CD4-positive, CD25-positive, alpha-beta regulatory T cell (primary cell): ENCODE measurements at places on chromosomes 2 and 18. TPM values are rescaled to one million over a fixed set of nuclear protein-coding genes. Genes with fewer than 3 reads are reported as not detected.

The GCKR gene
- not detected for total RNA-seq

The ANKRD36 gene
- total RNA-seq: 85.2 TPM

The TRABD2A gene
- total RNA-seq: 48.8 TPM

The CAPN14 gene
- total RNA-seq: 0.20 TPM

GRCh38 chr2:237254369-237254861, 159.5 kb downstream of the COL6A3 start:
- H3K4me1 ChIP-seq: no peaks in the 10 kb centered on the region
- no peak overlapping the region for H3K27ac ChIP-seq
- H3K36me3 ChIP-seq: no peaks in the 10 kb centered on the region
- DNase-seq: no peak

DNA sequence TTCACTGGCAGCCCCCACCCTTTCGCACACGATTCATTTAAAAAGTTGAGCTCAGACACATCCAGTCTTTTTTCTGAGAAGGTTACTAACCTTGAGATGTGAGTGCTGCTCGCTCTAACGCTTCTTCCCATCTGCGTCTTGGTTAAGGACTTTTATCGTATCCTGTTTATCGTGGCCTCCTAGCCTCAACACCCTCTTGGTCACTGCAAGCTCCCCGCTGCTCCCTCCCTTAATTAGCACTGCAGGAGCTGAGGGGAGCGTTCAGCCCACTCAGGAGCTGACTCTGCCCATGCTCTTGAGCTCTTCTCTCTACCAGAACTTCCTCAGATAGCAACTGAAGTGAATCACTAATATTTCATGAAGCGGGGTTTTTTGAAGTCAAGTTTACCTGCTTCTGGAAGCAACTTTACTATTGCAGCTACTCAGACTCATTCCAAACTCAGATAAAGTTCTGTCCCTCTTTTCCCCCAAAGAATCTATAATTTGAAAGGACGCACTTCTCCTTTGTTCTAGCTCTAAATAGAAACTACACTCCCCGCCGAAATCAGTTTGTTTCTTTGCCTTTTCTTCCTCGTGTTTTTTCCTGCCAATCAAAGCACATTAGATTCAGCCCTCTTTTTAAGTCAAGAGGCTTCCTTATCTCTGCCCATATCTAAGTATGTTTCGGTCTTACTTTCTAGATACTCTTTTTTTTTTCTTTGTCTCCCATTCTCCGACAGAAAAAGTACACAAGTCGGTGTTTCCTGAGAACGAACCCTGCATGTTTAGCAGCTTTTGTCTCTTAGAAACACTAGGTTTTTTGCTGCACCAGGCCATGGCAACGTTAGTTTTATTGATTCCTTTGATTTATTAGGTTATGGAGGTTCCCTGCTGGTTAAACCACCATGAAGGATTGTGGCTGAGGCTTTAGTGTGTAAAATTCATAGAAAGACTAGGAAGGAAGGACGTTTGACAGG, 9.3 kb upstream of the CD226 start:
- H3K27ac ChIP-seq: peak overlapping the region; percentile 44
- peaks cover 30% of the 10 kb centered on the region for H3K4me1 ChIP-seq
- H3K36me3 ChIP-seq: no peaks in the 10 kb centered on the region
- H3K27me3 ChIP-seq: no peaks in the 10 kb centered on the region
- DNase-seq: no peak

GRCh38 chr2:67865917-67866316, 196.9 kb downstream of the C1D start:
- no peak overlapping the region for H3K27ac ChIP-seq
- H3K4me1 ChIP-seq: no peaks in the 10 kb centered on the region
- DNase-seq: no peak

DNA sequence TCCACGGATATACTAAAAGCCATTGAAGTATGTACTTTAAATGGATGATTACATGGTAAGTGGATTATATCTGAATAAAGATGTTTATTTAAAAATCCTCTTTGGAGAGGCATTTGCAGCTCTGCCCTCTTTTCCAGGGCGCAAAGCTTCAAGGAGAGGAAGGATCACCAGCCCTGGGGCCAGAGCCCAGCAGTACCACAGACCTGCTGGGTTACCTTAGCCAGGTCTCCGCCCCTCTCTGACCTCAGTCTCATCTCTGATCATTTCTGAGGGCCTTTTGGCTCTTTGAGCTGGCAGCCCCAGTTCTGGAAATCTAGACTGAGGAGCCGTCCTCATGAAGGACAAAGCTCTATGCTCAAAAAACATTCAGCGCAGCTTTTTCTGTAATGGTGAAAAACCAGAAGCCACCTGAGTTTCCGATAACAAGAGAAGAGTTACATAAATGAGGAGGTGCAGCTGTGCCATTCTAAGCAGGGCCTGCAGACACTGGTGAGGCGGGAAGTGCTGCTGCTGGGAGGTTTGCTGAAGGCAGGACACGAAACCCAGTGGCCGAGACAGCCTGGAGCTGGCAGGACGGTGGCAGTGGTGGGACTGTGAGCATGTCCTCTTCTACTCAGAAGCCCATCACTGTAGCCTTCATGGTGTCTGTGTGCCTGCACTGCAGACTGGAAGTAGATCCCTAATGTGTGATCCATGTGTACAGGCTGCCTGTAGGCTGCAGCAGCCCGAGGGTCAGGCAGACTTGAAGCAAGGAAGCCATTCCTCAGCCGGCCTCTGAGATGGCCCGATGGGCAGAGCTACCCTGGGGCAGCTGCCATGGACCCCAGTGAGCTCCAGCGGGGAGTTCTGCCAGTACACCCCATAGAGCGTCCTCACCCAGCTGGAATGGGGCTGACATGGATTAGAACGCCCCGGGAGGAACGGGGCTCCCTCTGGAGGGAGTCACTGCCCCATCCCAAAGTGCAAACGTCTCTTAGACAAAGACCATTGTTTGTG, 27.7 kb downstream of the ADRA2B start:
- H3K27ac ChIP-seq: no peak overlapping the region
- no peaks in the 10 kb centered on the region for H3K4me1 ChIP-seq
- no peaks in the 10 kb centered on the region for H3K36me3 ChIP-seq
- H3K27me3 ChIP-seq: peaks cover under 1% of the 10 kb centered on the region
- no peak for DNase-seq

DNA sequence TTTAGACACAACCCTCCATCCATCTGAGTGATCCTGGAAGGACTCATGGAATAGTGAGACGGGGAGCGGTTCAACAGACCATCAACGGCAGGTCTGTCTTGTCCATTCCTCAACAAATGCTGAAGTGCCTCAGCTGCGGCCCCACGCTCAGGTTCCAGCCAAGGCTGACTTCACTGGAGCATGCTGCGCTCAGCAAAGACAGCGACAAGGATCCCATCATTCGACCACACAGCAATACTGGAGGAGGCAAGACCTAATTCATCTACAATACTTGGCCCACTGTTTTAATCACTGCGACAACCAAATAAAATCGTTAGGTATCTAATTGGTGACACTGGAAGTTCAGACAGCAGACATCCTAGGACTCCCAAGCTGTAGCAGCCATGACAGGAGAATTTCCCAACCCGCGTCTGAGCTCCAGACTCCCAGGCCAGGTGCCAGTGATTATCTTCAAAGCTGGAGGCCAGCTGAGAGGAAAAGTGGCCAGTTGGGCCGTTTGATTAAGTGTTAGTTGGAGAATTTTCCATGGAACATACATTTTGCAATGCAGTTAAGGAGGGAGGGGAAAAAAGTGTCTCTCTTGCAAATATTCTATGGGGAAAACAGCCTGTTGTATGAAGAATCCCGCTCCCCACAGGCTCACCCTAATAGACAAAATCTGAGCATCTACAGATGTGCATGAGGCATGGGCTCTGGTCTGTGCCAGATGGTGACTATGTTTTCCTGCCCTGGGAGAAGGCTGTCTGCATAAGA, 92.5 kb upstream of the SLC35G4 start:
- H3K27me3 ChIP-seq: no peaks in the 10 kb centered on the region
- H3K36me3 ChIP-seq: no peaks in the 10 kb centered on the region
- H3K27ac ChIP-seq: no peak overlapping the region
- H3K4me1 ChIP-seq: no peaks in the 10 kb centered on the region

DNA sequence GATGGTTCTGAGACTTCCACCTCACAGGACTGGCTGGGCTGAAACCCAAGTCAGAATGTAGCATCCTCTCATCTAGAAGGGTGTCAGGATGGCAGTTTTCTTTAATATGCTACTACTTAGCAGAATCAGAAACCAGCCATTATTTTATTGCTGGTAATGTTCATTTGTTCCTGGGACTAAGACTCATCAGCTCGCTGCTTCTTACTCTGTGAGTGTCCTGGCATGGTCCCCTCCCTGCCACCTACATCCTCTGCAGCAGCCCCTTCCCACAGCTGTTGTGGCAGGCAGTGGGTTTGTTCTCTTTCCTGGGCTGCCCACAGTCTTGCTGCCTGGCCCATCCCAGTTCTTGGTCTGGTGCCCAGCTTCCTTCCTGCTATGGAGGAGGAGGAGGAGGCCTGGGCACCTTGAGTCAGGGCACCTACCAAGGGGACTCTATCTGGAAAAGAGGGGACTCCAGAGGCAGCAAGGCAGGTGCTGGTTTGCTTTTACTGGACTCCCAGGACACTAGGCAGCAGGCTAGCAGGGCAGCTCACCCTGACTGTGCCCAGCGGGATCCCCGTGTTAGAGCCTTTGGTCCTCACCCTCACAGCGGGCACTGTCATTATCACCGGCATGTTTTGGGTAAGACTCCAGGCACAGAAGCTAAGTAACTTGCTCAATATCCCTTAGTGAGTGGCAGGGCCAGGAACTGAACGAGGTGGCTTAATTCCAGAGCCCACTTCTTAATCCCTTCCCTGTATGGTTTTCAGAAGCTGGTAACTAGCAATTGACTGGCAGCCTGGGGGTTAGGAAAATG, 62.1 kb downstream of the LRRFIP1 start:
- DNase-seq: no peak
- H3K4me1 ChIP-seq: peaks cover 66% of the 10 kb centered on the region
- H3K36me3 ChIP-seq: no peaks in the 10 kb centered on the region
- H3K4me3 ChIP-seq: no peak overlapping the region

GRCh38 chr2:163752267-163752666, 16.5 kb upstream of the FIGN start:
- no peak overlapping the region for H3K27ac ChIP-seq
- H3K4me1 ChIP-seq: no peaks in the 10 kb centered on the region
- H3K27me3 ChIP-seq: no peaks in the 10 kb centered on the region
- no peak for DNase-seq
- H3K36me3 ChIP-seq: no peaks in the 10 kb centered on the region

DNA sequence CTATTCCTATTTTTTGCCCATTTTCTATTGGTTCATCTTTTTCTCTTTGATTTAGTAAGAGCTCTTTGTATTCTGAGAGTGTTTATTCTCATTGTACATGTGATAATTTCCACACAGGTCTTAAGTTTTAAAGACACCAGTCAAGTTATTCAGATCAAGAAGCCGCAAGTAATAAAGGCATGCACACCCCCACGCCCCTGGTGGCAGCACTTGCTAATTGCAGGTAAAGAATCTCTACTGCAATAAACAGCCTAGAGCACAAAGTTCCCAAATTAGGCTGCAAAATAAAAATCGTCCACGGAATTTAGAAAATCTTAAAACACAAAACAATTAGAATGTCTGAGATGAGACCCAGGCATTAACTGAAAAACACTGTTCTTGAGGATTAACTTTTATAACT, 45.2 kb downstream of the ST3GAL5 start:
- peaks cover 39% of the 10 kb centered on the region for H3K36me3 ChIP-seq
- no peak overlapping the region for H3K4me3 ChIP-seq
- no peaks in the 10 kb centered on the region for H3K27me3 ChIP-seq

- H3K36me3 ChIP-seq: no peaks in the 10 kb centered on the region
Measured at GRCh38 chr2:73006969-73007710, 64.4 kb downstream of the SFXN5 start.

- DNase-seq: no peak
- H3K4me1 ChIP-seq: no peaks in the 10 kb centered on the region
- H3K27ac ChIP-seq: no peak overlapping the region
- no peaks in the 10 kb centered on the region for H3K27me3 ChIP-seq
Measured at GRCh38 chr2:191385416-191386160, 140.4 kb downstream of the MYO1B start.

DNA sequence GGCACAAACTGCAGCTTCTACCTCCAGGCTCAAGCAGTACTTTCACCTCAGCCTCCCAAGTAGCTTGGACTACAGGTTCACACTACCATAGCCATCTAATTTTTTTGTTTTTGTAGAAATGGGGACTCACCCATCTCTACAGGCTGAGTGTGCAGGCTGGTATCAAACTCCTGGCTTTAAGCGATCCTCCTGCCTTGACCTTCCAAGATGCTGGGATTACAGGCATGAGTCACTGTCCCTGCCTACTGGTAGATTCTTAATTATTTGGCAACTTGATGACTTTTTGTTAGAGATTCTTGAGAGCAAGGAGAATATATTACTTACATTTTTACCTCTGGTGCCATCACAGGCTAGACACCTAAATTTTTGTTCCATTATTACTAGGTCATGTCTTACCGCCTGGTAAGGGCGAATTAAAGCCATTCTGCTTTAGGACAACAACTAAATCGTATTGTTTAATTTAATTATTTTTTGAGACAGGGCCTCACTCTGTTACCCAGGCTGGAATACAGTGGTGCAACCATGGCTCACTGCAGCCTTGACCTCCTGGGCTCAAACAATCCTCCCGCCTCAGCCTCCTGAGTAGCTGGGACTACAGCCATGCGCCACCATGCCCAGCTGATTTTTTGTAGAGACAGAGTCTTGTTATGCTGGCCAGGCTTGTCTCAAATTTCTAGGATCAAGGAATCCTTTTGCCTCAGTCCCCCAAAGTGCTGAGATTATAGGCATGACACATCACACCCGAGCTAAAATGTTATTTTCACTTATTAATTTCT, 15.7 kb downstream of the DYNC1I2 start:
- H3K27me3 ChIP-seq: no peaks in the 10 kb centered on the region
- peaks cover 6% of the 10 kb centered on the region for H3K36me3 ChIP-seq
- H3K4me1 ChIP-seq: no peaks in the 10 kb centered on the region
- H3K4me3 ChIP-seq: no peak overlapping the region

DNA sequence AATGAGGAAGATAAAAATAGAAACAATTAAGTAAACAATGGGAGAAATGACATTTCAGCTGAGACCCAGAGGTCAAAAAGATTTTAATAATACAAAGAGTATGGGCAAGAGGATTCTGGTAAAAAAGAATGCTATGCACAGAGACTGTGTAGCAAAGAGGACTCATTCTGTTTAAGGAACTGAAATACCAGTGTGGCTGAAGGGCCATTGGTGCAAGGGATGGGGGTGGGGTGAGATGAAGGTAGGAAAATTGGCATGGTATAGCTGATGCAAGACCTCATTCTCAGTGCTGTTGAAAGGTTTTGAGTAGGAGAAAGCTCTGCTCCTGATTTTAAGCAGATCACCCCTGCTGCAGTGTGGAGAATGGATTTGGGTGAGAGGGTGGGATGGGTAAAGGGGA, 10.8 kb downstream of the GALNT1 start:
- H3K4me1 ChIP-seq: peaks cover 5% of the 10 kb centered on the region
- H3K4me3 ChIP-seq: no peak overlapping the region
- H3K36me3 ChIP-seq: no peaks in the 10 kb centered on the region
- no peak overlapping the region for H3K27ac ChIP-seq
- no peak for DNase-seq

- no peak for DNase-seq
- no peaks in the 10 kb centered on the region for H3K4me1 ChIP-seq
- no peak overlapping the region for H3K27ac ChIP-seq
- no peaks in the 10 kb centered on the region for H3K27me3 ChIP-seq
- H3K4me3 ChIP-seq: no peak overlapping the region
Measured at GRCh38 chr2:167608487-167608886, 638.9 kb downstream of the STK39 start.
